ENCODE measurements at places on chromosomes 1 and 21. TPM values are rescaled to one million over a fixed set of nuclear protein-coding genes. Genes with fewer than 3 reads are reported as not detected.

The SPRR2F gene
- total RNA-seq = not detected

The KRTAP19-3 gene
- not detected for total RNA-seq

The UBXN10 gene
- not detected for total RNA-seq

The HEATR1 gene
- 40.8 TPM for total RNA-seq

The KLHDC8A gene
- not detected for total RNA-seq

The IFNLR1 gene
- not detected for total RNA-seq

The CAMTA1 gene
- total RNA-seq = 97.5 TPM

The OLFML2B gene
- total RNA-seq = 2.3 TPM

The MSH4 gene
- total RNA-seq = 0.05 TPM

The CFAP107 gene
- total RNA-seq = not detected

The PADI1 gene
- 1.7 TPM for total RNA-seq

The IL20 gene
- not detected for total RNA-seq

The GUCA2B gene
- total RNA-seq = not detected

The GJB5 gene
- total RNA-seq = not detected

The PRAMEF14 gene
- total RNA-seq = not detected

The SELL gene
- total RNA-seq = not detected

The TNFAIP8L2 gene
- total RNA-seq = not detected

The CCDC30 gene
- total RNA-seq = 1.8 TPM

The SAMD11 gene
- total RNA-seq = 37.0 TPM

The C1QC gene
- total RNA-seq = not detected

The WNT4 gene
- total RNA-seq = 0.03 TPM

The BARHL2 gene
- total RNA-seq = not detected

The ARMH1 gene
- not detected for total RNA-seq

Data from A172 (cell line).